Type B pancreatic cell (in vitro differentiated cells): ENCODE measurements at places on chromosomes 3 and 15.

DNA sequence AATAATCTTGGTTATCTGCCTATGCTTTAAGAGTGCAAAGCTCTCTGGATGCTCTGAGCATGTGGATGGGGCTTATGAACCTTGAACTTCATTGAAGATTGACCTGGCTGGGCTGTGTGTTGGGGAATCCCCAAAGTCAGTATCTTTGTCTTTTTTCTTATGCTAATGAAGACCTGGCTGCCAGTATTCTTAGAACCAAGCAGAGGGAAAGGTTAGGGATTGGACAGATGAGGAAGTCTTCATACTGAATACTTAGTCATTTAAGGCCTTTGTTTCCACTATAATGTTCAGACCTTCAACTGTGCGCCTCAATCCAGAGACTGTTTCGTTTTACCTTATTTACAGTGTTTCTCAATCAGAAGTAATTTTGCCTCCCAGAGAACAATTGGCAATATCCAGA, 42.5 kb upstream of the CMTM7 start:
- DNase-seq = no peak

- DNase-seq = no peak
These were observed 392.8 kb downstream of the RSL24D1 start for GRCh38 chr15:54803987-54804386.

GRCh38 chr15:93523481-93523880, 434.5 kb upstream of the RGMA start:
- DNase-seq = no peak

DNA sequence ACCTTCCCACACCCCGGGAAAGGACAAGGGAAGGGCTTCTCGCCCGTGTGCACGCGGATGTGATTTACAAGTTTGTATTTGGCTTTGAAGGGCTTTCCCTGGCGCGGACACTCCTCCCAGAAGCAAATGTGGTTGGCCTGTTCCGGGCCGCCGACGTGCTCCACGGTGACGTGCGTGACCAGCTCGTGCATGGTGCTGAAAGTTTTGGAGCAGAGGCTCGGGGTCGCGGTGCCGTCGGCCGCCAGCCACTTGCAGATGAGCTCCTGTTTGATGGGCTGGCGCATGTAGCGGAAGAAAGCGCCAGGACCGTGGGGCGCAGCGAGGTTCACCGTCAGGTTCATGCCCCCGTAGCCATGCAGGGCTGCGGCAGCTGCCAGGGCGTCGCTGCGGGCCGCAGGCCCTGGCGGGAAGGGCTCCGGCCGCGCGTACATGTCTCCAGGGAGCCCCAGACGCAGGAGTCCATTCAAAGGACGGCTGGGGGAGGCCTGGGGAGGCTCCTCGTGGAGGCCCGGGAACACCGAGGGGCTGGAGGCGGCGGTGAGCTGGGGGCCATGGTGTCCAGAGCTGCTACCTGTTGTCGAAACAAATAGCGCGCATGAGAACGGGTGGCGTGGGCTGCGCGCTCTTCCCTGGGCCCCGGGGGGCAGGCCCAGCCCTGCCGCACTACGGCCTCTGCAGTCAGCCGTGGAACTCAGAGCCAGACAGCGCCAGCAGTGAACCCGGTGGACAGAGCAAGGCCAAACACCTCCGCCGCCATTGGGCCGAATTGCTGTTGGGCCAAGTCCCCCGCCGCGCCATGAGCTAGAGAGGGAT, 10.2 kb downstream of the ZIC4 start:
- no peak for DNase-seq

GRCh38 chr3:185825006-185825638, at the start of gene IGF2BP2:
Gene IGF2BP2, minus strand, starts transcription at chr3:185825042. Its CDS starts 82 bp downstream, at chr3:185824960.
- peak; percentile 92 for DNase-seq

DNA sequence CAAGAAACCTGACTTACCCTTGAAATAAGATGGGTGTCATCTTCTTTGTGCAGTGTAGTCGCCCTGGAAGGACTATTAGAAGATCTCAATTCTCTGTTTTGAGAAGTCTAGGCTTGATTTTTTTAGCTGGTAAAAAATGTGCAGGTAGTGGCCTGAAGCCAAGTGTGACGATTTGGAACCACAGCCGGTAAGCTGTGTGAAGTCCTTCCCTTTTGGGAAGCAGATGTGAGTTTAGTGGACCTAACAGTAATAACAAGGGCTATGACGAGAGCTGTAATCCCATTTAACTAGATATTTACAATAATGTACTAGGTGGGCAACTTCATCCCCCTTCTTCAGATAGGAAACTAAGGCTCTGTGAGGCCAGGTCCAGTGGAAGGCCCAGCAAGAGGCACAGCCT, 81.7 kb upstream of the MYZAP start:
- no peak for DNase-seq

GRCh38 chr3:129195731-129196256, 12.1 kb upstream of the CNBP start:
- no peak for DNase-seq

GRCh38 chr3:39440316-39440715, 27.2 kb upstream of the MOBP start:
- no peak for DNase-seq

GRCh38 chr15:29812384-29812694, 9.9 kb downstream of the TJP1 start:
- DNase-seq = no peak

DNA sequence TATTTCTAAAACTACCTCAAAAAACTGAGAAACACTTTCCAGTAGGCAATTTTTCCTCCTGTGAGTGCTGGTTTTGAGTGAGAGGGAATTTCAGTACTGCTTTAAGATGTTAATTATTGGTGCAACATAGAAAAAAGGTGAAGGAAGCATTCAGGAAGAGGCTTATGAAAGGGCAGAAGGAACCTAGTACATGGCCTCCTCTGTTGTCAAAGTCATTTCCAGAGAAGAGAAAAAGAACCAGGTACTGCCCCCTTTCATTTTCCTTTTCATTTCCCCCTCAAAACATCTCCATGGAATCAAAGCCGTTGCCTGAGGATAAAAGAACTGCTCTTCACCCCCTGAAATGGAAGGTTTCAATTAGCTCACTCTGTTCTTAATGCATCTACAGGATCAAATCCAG, 19.8 kb downstream of the RARRES1 start:
- DNase-seq = no peak

DNA sequence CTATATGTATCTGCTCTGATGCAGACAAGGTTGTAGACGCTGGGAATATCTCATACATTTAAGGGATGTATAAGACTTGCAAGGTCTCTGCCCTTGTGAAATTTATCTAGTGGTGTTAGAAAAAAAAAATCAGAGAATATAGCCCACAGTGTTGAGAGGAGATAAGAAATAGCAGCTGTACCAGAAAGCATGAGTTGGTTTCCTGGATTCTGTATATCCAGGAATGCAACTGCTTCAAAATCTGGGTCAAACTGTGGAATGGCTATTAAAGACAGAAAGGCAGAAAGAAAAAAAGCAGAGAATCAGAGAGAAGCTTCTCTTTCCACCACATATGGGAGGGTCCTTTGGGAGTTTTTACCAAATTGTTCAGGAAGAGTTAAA, 1.5 kb upstream of the TMEM212 start:
- DNase-seq = no peak

DNA sequence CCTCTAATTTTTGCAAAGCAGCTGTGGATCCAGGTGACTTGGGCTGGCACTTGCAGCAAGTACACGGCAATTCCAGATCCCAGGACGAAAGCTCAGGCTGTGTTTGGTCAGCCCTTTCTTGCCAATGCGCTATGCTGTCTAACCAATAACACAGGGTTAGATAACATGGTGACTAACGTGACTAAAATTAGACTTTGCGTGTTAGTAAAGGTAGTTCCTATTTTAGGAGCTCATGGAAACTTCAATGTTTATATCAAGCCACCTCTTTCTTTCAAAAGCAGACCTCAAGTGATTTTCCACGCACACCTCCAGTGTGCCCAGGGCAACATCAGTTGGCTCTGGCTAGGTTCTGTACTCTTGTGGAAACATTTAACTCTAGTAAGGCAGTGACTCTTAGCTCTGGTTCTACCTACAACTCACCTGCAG, 32.5 kb downstream of the CDCP1 start:
- DNase-seq = no peak

DNA sequence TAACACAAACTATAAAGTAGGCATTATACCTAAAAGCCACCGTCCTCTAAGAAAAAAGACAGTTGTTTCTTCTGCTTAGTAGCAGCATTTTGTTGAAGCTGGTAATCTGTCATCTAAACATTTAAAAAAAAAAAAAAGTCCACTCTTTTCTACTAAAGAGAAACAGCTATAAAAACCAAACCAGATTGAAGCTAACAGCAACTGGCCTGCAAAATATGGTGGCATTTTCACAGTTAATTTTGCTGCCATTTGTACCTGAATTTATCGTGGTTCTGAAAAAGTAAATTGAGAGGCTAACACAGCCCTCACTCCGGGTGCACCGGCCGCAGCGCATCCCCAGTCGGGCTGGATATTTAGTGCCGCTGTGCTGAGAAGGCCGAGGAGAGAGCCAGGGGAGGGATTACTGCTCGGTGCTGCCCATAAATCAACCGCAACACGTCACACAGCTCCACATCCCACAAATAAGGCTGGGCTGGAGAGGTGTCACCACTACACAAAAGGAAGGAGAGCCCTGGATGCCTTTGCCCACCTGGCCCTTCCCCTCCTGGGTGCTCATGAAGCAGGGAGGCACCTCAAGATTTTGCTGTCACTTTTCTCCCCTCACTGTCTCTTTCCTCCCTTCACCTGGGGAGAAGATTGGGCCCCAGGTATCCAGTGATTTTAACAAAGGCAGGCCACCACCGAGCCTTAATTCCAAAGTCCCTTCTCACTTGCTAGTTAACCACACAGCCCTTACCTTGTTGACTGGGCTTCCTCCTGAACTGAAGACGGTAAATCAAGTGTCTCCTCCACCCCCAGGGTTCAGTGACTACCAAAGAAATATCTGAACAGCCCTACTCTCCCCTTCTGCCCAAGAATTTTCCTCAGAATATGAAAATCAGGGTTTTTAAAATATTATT, 44.4 kb downstream of the MECOM start:
- DNase-seq = no peak

DNA sequence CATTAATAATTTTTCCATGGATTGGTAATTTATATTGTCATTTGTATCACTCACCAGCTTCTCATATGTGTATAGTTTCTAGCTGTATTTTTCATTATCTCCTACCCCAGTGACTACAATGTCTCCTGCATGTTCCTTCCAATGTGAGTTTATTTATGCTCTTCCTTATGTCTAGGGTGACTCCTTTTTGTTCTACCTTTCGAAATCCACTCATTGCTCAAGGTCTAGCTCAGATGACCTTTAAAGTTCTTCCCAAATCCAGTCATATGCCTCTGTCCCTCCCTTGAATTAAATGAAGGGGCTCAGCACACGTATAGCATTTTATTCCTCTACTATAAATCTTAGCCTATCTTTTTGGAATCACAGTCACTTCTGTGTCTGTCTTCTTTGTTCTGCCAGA, 53.0 kb downstream of the TMEM45A start:
- no peak for DNase-seq

- DNase-seq = no peak
These were observed 41.0 kb upstream of the FRMD4B start for GRCh38 chr3:69426967-69427304.

- no peak for DNase-seq
These were observed 39.0 kb downstream of the SLC6A6 start for GRCh38 chr3:14441240-14441919.

DNA sequence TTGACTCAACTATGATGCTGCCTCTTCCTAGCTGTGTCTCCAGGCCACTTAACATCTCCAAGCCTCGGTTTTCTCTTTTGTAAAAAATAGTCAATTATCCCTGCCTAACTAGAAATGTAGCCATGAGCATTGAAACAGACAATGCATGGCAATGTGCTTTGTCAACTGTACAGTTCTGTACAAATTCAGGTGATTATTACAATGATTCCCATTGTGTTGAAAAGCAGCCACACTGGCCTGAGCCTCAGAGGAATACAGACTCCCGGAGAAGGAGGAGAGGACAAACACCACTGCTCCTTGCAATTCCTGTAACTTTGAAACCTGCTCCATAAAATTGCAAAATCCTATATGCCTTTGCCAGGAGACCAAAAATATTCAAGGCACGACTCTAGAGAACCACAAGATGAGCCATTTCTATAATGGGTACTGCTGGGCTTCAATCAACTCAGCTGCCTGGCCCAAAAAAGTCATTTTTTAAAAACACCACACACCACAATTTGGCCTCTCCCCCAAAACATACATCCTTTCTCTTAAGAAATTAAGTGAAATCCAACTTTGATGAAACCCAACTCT, 28.6 kb downstream of the DAPK2 start:
- DNase-seq = no peak

GRCh38 chr3:10597733-10598132, 92.3 kb upstream of the ATP2B2 start:
- no peak for DNase-seq

- DNase-seq = no peak
These were observed 869.2 kb downstream of the IGSF11 start for GRCh38 chr3:118165413-118165812.

DNA sequence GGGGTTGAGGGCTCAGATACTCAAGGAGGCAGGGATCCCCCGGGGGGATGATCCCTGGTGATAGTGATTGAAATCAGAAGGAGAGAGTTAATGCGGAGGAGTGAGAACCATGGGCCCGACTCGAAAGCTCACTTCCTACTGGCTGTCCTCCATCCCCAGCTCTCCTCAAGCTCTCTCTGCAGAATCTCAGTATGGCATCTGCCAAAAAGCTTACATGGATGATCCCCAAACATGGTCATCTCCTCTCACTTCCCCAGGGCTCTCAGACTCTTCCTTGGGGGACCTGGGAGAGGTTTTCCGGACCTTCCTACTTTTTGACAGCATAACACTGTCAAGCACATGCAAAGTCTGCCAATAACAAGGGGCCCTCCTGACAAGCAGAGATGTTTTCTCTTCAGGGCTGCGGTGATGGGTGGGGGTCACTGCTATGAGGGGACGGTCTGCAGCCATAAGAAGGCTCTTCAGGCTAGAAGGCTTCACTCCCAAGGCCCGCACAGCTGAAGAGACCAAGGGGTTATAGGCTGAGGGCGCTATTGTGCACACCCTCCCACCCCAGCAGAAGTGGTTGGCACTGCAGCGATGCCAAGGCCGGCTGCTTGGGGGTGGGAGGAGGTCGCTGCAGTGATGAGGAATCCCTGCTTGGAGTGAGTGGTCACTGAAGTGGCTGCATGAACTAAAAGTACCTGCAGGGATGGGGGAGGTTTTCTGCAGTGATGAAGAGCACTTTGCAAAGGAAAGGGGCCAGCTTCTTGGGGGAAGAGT, 828 bp upstream of the VWA5B2 start:
- no peak for DNase-seq

DNA sequence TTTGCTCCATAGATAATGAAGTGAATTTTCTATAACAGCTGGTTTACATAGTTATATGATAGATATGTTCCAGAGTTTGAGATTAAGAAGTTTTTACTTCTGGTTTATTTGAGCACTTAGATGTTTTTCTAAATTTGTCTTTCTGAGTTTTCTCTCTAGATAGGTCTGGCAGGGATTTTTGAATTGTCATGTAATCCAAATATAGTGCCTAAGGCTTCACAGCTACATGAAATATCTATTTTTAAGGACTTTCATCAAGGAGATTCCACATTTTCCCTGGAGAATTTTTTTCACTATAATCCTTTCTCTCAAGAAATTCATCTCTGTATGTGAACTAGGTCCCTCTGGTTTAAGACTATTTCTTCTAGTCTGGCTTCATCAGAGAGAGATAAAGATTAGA, 12.0 kb downstream of the PPM1L start:
- no peak for DNase-seq
